Caco-2 (cell line): ENCODE measurements at places on chromosomes 3 and 15. TPM values are rescaled to one million over a fixed set of nuclear protein-coding genes. Genes with fewer than 3 reads are reported as not detected.

LTF gene
- total RNA-seq = not detected in 2 replicates

GRCh38 chr15:25244731-25245585 lies 193.9 kb downstream of the UBE3A start:
- H3K27me3 ChIP-seq = no peaks in the 10 kb centered on the region
- no peaks in the 10 kb centered on the region for H3K4me1 ChIP-seq
- H3K27ac ChIP-seq = no peak overlapping the region
- no peaks in the 10 kb centered on the region for H3K36me3 ChIP-seq
- DNase-seq = peak; percentile 23

- H3K27me3 ChIP-seq = no peaks in the 10 kb centered on the region
- no peaks in the 10 kb centered on the region for H3K36me3 ChIP-seq
- DNase-seq = no peak
- H3K27ac ChIP-seq = no peak overlapping the region
- H3K4me3 ChIP-seq = no peak overlapping the region
Measured at GRCh38 chr3:194556086-194557056, 69.6 kb upstream of the ATP13A3 start.

DNA sequence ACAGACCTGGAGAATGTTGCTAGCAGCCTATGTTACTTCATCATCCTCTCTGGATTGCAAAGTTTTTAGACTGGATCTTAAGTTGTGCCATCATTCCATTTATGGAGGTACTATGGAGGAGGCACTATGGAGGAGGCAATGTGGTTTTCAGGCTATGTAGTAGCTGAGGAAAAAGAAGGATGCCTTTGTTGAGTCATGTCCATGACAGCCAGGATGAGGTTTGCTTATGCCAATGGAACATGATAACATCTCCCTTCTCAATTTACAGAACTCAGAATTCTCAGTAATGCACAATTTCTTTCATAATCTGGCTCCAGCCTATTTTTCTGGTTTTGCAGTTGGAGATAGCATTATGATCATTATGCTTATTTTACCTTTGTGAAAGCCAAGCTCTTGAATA lies 65.9 kb upstream of the TMEM108 start:
- no peaks in the 10 kb centered on the region for H3K27me3 ChIP-seq
- H3K4me3 ChIP-seq = no peak overlapping the region
- no peaks in the 10 kb centered on the region for H3K36me3 ChIP-seq
- DNase-seq = no peak
- H3K4me1 ChIP-seq = no peaks in the 10 kb centered on the region
- no peak overlapping the region for H3K27ac ChIP-seq

GRCh38 chr3:185504636-185505035 lies 5.8 kb upstream of the TMEM41A start:
- H3K4me1 ChIP-seq = peaks cover 7% of the 10 kb centered on the region
- no peak overlapping the region for H3K27ac ChIP-seq
- DNase-seq = no peak
- no peaks in the 10 kb centered on the region for H3K36me3 ChIP-seq

DNA sequence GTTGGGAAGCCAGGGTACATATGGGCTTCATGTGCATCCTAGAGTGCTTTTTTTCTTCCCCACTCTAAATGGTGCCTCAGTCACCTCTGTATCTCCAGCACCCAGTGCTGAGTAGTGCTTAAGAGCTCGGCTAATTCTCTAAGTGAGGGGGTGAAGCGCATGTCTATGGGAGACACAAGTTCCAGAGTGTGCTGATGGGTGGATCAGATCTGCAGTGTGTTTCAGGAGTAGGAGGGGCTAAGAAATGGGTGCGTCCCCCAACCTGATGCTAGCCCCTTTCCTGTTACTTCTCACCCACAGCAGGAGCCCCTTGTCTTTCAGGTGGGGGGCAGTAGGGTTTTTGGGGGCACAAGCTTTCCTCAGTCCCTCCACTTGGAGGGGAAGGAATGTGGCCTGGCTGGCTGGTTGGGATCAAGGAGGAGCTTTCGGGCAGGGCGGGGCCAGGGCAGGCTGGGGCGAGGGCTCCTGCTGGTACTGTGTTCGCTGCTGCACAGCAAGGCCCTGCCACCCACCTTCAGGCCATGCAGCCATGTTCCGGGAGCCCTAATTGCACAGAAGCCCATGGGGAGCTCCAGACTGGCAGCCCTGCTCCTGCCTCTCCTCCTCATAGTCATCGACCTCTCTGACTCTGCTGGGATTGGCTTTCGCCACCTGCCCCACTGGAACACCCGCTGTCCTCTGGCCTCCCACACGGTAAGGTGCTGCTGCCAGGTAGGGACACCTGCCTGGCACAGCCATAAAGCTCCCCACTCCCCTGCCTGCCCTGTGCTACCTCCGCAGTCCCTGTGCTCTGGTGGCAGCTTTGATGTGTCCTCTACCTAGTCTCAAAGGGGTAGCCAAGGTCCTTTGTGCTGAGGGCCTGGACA lies at the start of gene IL17RE:
Gene IL17RE (plus strand): TSS at position 477 of the 866 bp plus-strand sequence. CDS start 85 bp downstream, at position 562.
- DNase-seq = peak; percentile 79
- no peaks in the 10 kb centered on the region; the same call in none of the 2 replicates for H3K36me3 ChIP-seq
- no peaks in the 10 kb centered on the region for H3K27me3 ChIP-seq
- H3K4me3 ChIP-seq = peak within 1 kb of the TSS; percentile 54
- peaks cover 50% of the 10 kb centered on the region for H3K4me1 ChIP-seq
- peak within 1 kb of the TSS; percentile 90 for H3K27ac ChIP-seq

- no peak overlapping the region for H3K4me3 ChIP-seq
- H3K27me3 ChIP-seq = no peaks in the 10 kb centered on the region
- no peak for DNase-seq
- H3K36me3 ChIP-seq = no peaks in the 10 kb centered on the region
- peaks cover 8% of the 10 kb centered on the region for H3K4me1 ChIP-seq
- H3K27ac ChIP-seq = no peak overlapping the region
Measured at GRCh38 chr3:144301863-144302262, 330.2 kb downstream of the DIPK2A start.

DNA sequence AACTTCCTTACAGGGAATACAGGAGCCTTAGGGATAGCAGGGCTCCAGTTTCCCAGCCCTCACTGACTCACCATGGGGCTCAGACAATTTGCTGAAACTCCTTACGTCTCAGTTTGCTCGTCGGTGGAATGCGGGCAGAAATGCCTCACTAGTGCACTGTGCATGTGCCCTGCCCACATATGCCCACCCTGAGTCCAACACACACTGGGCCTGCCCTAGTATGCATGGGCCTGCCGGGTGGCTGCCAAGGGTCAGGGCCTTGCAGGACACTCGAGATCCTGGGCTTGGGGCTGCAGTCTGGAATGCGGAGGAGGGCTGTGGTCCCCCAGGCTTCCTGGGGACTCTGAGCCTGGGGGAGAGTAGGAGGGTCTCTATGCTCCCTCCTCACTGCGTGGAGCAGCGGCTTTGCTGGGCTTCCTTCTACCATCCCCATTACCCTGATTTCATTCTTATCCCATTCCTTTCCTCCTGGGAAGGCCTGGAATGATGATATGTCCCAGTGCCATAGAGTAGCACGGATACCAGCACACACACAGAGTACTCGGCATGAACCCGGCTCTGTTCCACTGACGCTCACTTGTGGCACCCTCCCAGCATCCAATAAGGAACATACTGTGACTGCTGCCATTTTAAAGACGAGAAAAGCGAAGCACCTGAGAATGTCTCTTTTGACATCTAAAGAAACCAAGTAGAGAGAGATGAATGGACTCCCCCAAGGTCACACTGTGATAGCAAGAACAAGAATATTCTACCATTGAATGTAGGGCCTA lies 124.2 kb downstream of the ASB7 start:
- DNase-seq = peak; percentile 9
- H3K27me3 ChIP-seq = no peaks in the 10 kb centered on the region
- H3K4me1 ChIP-seq = peaks cover 47% of the 10 kb centered on the region
- no peak overlapping the region for H3K27ac ChIP-seq
- no peaks in the 10 kb centered on the region for H3K36me3 ChIP-seq

- no peaks in the 10 kb centered on the region for H3K27me3 ChIP-seq
- no peaks in the 10 kb centered on the region for H3K4me1 ChIP-seq
- no peak overlapping the region for H3K4me3 ChIP-seq
- H3K36me3 ChIP-seq = no peaks in the 10 kb centered on the region
Measured at GRCh38 chr3:56484122-56484521, 15.9 kb upstream of the ERC2 start.
